ENCODE measurements at places on chromosomes 3 and 15.

- no peak for DNase-seq
Measured at GRCh38 chr3:12287727-12288181, 1.1 kb upstream of the PPARG start.

GRCh38 chr3:94026623-94027022 is 1.8 kb downstream of the STX19 start:
- DNase-seq, result no peak

GRCh38 chr3:40938591-40938990 is 260.7 kb upstream of the CTNNB1 start:
- DNase-seq, result no peak

- peak; percentile 4 for DNase-seq
Measured at GRCh38 chr3:14598143-14598569, 53.4 kb upstream of the CCDC174 start.

DNA sequence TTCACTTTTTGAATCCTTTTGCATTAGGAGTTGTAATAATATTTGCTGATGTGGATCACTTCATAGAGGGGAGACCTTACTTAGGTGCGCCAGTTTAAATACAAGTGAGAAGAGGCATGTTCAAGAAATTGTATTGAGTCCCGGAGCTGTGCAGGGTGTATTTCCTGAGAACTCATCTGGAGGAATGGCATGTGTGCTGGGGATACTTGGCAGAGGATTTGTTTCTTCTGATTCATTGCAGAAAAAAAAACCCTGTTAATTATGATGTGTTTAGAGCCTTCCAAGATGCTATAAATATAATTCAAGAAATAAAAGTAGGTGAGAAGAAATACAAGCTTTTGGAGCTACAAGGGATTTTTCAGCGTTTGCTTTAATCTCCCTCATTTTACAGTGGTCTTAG is 97.6 kb downstream of the TPRG1 start:
- DNase-seq, result no peak

- no peak for DNase-seq
Measured at GRCh38 chr15:67253101-67253500, 1.4 kb downstream of the AAGAB start.

DNA sequence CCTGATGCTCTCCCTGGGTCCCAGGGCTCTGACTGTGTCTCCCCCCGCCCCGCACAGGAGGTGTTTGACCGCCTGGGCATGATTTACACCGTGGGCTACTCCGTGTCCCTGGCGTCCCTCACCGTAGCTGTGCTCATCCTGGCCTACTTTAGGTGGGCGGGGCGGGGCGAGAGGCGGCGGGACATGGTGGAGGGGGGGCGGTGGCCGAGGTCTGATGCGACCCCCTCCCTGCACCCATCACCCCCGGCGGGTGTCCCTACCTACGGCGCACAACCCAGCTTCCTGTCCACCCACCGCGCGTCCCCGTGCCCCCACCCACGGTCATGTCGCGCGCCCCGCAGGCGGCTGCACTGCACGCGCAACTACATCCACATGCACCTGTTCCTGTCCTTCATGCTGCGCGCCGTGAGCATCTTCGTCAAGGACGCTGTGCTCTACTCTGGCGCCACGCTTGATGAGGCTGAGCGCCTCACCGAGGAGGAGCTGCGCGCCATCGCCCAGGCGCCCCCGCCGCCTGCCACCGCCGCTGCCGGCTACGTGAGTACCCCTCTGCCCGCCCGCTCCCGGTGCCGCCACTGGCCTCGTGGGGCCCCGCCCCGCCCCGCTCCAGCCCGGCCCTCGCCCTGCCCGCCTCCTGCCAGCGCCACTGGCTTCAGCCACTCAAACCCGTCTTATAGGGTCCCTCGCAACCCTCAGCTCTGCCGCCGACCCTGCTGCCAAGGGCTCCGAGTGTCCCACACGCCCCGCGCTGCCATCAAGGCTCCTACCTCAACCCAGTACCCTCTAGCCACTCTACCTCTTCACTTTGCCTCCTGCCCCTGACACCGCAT is 21.0 kb downstream of the PTH1R start:
- DNase-seq, result no peak

GRCh38 chr3:134466331-134466730 is 19.5 kb downstream of the ANAPC13 start:
- DNase-seq, result no peak

DNA sequence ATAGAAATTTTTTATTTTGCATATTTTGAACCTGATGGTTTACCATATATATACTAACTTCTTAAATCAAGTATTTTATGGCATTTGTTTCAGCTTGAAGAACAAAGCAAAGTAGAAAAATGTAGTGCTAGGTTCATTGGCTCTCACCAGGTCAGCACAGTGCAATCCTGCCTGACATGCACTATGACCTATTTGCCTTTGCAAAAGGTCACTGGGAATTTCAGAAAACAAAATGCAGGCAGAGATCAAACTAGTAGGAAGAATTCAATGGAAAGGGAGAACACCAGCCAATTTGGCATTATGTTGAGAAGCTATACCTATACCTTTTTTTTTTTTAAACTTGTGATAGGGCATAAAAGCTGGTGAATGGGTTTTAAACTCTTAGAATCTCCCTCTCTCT is 329.8 kb upstream of the SGO1 start:
- DNase-seq, result no peak

DNA sequence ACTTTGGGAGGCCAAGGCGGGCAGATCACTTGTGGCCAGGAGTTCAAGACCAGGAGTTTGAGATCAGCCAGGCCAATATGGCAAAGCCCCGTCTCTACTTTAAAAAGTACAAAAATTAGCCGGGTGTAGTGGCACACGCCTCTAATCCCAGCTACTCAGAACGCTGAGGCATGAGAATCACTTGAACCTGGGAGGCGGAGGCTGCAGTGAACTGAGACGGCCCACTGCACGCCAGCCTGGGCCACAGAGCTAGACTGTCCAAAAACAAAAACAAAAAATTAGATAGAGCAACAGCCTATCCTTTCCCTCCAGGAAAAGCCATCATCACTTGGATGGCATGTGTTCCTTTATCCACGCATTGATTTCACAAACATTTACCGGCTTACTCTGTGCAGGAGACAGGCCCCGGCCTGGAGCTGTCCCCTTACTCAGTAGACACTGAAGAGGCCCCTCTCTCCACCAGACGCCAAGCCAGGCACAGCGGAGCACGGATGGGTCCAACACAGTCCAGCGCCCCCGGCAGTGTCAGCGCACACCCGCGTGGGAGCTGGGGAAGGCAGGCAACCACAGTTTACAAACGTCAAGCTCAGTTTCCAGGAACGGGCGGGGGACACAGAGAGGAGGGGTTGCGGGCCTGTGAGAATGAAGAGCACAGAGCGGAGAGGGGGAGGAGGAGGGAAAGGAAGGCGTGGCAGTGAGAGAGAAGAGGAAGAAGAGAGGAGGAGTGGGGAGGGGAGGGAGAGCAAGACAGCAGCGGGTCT is 3.1 kb downstream of the GP5 start:
- peak; percentile 17 for DNase-seq

GRCh38 chr15:28017423-28017924 is 81.6 kb downstream of the OCA2 start:
- no peak for DNase-seq

- DNase-seq, result no peak
Measured at GRCh38 chr15:63939531-63940130, 105.9 kb upstream of the HERC1 start.

DNA sequence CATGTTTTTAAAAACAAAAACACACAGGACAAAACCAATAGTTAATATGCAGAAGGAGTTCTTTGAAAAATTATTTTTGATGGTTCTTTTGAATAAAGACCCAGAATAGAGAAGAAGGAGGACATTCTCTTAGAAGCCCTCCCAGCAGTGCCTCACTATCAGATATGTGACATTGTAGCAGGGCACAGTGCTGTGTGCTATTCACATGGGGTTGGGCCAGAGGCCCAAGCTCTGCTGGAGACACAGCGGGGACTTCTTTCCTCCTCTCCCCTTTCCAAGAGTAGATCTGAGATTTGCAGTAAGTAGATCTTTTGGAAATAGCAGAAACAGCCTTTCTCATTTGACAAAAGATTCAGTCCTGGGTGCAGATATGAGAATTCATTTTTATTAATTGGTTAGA is 6.3 kb downstream of the GYG1 start:
- DNase-seq, result no peak

DNA sequence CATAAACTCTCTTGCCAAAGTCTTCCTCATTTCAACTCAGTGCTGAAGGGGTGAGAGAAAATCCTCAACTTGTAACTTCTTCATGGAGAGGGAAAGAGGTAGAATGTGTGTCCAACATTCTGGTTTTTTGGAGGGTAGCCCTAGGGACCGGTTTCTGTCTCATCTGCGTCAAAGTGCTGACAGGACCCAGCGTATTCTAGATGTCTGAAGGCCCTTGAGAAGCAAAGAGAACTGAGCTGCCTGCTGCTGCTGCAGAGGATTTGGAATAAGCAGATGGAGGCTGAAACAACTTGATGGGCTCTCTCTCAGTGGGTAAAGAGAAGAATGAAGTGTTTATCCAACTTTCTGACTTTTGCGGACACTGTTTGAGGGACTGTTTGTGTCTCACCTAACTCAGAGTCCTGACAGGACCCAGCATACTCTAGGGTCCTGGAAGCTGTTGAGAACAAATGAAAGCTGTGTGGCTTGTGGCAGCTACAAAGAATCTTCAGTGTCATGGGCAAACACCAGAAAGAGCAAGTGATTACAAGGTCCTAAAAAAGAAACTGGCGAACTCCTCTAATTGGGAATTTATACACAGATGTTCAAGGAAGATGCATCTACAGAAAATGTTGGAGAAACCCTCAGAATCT is 174.4 kb downstream of the SI start:
- no peak for DNase-seq

- DNase-seq, result no peak
Measured at GRCh38 chr15:77033417-77033728, 37.5 kb downstream of the TSPAN3 start.

GRCh38 chr3:42847731-42848130 is 27.9 kb downstream of the CYP8B1 start:
- no peak for DNase-seq

- no peak for DNase-seq
Measured at GRCh38 chr3:154142608-154143007, 21.4 kb downstream of the ARHGEF26 start.

DNA sequence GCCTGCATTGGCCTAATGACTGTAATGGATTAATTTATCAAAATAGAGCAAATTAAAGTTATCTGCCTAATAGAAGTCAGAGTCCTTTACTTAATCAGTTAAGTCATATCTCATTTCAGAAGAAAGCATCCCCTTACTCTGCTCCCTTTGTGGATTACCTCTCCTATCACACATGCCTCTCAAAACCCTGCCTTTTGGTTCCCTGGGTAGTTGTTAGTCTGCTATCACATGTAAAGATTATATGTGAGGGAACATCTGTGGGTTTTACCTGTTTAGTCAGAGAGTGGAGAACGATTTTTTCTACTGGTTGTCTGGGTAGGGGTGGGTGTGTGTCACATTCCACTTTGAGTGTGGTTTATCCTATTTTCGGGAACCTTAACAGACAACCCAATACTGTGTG is 16.4 kb downstream of the UBE2E2 start:
- DNase-seq, result no peak

DNA sequence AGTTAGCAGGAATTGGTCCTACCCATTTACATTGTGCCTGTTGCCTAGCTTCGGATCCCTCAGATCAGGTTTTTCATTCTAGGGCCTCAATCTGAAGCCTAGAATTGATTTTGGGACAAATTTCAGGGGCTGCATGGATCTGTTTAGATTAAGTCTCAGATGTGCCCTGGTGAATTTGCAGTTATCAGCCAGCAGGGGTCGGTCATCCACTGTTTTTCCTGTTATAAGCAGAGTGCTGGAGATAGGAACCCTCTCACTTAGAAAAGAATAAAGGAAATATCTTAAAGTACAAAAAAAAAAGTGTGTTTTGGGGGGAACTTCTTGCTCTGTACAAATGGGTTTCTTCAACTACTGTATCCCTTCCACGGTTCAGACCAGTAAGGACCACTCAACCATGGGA is 212.5 kb downstream of the BCHE start:
- DNase-seq, result no peak

DNA sequence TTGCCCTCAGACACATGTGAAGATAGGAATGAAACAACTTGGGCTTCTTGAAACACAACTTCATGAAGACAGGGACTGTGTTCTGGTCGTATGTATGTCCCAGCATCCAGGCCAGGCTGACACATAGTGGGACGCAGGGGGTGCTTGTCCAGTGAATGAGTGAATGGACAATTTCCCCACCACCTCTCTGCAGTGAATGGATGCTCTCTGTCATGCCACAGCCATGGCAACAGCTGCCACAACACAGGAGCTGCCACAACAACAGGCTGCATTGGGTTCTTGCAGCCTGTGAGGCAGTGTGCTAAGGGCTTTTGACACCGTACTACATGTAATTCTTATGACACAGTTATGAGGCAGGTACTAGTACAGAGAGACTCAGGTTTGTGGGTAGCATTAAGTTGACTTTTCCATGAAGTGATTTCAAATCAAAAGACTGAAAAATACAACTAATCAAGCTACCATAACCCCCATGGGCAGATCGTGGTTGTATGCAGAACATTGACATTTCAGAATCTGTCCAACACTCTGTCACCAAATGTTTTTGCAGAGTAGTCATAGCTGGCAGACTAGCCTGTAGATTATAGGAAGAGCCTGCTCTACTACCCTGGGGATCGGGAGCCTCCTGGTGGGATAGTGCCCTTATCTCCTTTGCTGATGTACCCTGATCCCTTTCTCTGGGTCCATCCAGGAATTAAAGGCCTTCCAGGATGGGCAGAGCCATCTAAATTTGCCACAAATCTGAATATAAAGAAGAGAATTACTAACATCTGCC is 40.8 kb downstream of the CLSTN2 start:
- no peak for DNase-seq

DNA sequence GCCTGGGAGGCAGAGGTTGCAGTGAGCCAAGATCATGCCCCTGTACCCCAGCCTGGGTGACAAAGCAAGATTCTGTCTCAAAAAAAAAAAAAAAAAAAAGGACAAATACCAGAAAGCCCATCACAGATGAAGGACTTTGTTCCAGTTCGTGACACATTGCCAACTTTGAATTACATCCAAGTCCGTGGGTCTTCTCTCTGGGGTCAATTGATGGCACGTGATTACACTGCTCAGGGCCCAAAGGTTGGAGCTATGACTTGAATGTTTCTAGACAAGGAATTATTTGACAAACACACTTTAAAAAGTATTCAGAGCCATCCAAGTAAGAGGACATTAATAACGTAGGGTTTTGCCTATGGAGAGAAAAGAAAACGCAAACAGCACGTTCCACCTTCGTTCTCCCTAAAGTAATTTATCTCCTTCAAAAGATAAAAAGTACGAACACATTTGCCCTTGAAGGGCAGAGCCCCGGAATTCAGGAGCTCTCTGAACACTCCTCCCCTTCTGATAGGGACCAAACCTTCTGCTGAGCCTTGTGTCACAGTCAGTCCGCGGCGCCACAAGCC is 31.3 kb upstream of the ST3GAL6 start:
- DNase-seq, result no peak

DNA sequence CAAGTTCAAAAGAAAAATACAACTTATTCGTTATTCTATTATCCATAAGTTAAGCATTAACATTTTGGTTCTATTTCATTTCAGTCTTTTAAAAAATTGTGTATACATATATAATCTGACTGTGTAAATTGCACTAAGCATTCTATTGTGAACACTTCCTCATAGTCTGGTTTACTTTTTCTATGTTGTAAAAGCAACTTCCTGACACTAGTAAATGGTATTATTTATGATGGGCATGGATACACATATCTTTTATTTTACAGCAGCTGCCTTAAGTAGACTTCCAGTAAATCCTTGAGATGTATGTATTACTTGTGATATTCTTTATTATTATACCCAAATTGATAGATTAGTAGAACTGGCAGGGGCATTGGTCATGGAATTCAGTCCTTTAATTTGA is 58.2 kb downstream of the FNDC3B start:
- no peak for DNase-seq

Data from stimulated activated CD4-positive, alpha-beta T cell treated with anti-CD3 and anti-CD28 coated beads, TNF-alpha, amount 100 ng/mL, for 24 hours (primary cell).